ENCODE measurements at places on chromosomes 11 and 22.

DNA sequence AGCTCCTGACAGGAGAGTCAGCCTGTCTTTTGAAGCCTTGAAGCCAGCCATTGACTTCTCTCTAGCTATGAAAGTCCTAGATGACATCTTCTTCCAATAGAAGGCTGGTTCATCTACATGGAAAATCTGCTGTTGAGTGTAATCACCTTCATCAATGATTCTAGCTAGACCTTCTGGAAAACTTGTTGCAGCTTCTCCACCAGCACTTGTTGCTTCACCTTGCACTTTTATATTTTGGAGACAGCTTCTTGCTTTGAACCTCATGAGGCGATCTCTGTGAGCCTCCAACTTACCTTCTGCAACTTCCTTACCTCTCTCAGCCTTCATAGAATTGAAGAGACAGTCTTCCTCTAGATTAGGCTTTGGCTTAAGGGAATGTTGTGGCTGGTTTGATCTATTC lies 58.3 kb downstream of the MYO7A start:
- DNase-seq: no peak

GRCh38 chr11:60831143-60831500 lies 10.8 kb upstream of the CCDC86 start:
- peak; percentile 72 for DNase-seq

- no peak for DNase-seq
These were observed 2113.5 kb downstream of the LRRC4C start for GRCh38 chr11:39345834-39346442.

DNA sequence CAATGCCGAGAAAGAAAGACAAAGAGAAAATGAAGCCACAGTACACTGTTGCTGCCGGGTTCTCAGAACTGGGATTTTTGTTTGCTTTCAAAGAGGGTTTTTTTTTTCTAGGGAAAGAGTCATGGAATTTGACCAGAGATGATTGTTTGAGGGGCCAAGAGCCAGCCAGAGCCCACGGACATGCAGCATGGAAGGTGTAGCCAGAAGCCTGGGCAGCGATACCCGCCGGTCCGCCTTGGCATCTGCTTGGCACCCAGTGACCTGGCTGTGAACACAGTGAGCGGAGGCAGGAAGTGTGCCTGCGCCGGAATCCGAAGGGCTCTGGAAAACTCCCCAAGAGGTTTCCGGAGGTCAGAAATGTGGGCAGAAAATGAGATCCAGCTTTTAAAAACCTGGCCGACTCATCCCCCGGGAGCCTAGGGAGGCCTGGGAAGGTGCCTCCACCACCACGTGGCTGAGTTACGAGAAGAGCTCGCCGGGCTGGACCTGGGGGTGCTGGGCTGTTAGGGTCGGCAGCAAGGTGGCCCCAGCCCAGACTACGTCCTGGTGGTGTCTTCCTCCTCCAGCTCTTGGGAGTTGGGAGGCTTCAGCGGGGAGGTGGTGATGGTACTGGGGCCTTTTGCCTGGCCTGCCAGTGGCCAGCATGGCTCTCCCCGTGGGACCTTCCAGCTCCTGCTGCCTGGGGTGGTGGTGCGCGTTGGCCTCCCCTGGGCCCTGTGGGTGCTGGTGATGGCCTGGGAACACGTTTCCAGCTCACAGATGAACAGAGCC lies 61.6 kb upstream of the PPARA start:
- no peak for DNase-seq

DNA sequence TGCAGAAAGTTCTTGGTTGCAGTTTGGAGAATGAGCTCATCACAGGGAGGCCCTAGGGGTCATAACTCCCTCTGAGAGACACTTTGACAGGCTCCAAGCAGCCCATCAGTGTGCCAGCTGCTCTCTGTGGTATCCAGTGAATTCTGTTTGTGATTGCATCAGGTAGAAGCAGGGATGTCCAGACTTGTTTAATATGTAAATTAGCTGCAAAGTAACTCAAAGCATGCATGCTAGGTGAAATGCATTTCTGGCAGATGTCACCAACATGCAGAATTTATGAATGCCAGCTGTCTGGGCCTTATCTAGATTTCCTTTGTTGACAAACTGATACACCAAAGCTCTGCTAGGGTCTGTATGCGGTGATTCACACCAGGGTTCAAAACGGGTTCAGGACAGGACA lies 123.6 kb upstream of the MTNR1B start:
- no peak for DNase-seq

- DNase-seq: no peak
These were observed 247.3 kb upstream of the BLID start for GRCh38 chr11:122363296-122363695.

DNA sequence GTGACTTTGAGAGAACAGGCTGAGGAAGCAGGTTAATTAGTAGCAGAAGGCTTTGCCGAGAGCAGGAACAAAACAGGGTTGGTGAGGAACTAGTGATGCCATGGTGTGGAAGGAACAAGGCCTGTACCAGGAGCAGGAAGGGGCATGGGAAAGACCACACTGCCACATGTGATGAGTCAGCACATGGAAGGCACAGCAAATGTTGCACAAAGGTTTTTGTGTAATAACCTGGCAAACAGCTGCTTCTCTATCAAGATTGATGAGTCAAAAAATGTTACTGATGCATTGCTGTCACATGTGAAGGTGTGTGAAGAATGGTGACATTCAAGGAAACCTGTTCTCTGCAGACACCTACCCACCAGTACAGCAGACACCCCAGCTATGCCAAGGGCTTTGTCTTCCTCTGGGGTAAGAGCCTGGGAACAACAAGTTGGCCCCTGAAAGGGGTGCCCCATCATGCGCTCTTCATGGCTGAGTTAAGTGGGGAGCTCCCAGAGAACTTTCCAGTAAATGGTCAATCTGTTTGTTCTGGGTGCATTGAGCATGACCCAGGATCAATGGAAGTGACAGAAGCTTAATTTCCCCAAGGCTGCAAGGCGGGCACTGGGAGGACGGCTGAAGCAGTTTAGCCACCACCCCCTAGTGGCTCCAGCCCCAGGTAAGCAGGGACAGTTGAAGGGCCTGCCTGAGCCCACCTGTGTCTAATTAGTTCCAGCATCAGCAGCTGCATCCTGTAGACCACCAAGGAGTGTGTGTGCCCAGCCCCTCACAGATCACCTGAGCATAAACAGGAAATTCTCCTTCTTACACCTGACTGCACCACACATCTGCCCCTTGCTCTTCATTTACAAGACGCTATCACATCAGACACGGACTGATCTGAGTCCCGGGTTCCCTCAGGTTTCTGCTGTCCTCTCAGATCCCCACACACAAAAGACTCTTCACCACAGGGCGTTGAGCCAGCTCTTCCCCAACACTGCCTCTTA lies 47.6 kb downstream of the GGTLC2 start:
- no peak for DNase-seq

DNA sequence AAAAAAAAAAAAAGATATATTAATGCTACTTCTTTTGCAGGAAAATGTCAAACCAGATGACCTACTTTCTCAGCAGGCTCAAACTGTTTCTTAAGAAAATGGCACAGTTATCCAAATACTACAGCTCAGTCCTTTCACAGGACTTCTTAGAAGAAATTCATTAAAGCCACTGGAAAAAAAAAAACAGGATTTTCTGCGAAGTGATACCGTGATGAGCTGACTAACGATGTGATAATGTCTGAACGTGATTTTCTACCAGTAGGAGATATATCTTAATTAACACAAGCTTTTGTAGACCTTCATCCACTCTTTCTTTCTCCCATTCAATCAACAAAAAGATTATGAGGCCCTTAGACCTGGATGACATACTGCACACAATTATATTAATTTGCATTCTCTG lies 132.4 kb downstream of the NOX4 start:
- DNase-seq: no peak

DNA sequence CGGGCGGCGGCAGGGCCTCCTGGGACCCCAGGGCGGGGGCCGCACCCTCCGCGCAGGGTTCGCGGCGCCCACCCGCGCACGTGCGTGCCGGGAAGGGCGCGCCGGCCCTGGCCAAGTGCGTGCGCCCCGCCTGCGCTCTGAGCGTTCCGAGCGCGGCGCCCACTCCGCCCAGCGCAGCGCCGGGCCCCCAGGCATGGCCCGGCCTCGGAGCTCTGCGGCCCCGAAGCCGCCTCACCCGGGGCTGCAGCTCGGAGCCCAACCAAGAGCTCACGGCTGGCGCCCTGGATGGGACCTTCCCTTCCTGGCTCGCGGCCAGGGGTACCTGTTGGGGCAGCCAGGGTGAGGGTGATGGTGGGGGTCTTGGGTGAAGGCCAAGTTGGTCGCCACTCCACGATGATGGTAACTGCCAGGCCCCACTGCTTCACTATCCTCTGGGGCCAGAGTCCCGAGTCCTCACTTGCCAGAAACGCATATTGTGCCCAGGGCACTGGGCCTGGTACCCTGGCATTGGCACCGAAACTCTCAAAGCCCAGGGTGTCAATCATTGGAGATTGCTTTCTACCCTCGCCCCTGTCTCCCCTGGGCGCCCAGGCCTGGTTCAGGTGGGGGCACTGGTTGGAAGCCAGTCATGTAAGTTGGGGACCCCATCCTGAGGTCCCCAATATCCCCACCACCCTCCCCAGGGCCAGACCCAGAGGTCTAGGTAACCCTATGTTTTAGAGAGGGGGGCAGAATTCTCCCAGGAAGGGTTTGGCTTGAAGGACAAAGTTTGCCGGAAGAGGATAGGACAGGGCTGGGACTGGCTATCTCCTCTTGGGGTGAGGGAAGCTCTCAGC lies 882 bp downstream of the ANO1 start:
- DNase-seq: no peak
